ENCODE measurements at places on chromosomes 7 and 10.
A peak's percentile ranks its signal among the peaks of the same experiment; 100 is the strongest.

DNA sequence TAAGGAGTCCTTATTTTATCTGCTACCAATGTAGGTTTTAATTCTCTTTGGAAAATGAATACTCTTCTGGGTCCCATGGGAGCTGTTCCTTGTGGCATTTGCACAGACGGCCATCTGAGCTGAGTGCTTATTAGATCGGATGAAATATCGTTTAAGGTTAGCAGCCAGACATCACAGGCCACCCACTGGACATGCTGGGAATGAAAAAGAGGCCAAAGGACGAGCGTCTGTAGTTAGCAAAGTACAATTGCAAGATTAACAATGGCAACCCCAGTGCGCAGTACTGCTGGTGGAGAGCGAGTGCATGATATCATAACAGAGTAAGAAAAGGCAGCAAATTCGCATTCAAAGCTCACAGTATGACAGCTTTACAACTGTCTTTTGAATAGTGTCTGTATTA is 28.3 kb upstream of the CREB5 start:
- DNase-seq = no peak

DNA sequence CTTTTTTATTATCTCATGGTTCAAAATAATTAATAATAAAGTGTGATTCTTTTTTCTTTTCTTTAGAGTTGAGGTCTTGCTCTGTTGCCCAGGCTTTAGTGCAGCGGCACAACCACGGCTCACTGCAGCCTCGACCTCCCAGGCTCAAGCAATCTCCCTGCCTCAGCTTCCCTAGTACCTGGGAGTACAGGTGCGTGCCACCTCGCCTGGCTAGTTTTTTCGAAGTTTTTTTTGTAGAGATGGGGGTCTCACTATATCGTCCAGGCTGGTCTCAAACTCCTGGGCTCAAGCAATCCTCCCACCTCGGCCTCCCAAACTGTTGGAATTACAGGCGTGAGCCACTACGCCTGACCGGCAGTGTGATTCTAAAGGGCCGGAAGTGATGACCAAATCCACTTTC is 28.0 kb upstream of the MSRB2 start:
- no peak for DNase-seq

DNA sequence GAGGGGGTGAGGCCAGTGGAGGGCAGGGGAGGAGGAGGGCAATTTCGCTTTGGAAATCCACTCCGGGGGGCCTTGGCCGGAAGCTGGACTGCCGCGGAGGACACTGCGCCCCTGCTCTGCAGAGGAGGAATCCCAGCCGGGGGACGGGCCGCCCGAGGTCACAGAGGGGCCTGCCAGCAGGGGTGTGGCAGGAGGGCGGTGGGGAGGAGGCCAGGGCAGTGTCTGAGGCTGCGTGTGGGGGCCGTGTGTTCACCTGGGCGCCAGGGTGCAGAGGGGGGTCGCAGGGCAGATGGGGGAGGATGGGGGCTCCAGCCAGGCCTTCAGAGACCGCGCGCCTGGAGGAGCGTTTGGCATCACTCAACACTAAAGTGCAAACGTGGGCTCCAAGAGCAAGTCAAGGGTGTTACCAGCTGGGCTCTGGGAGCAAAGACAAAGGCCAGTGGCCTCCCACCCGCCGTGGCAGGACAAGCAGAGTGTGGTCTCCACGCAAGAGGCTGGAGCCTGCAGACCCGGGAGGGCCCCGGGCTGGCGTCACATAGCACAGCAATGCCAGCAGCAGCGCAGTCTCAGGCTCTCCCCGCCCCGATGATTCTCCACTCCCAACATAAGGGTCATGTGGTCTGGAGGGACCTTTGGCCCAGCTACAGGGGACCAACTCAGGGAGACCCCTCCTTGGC is 45.3 kb upstream of the DNAJB6 start:
- DNase-seq = no peak

GRCh38 chr7:113289140-113289740 is 170.9 kb upstream of the SMIM30 start:
- DNase-seq = no peak

GRCh38 chr7:48398191-48398590 is 226.9 kb downstream of the ABCA13 start:
- DNase-seq = no peak

DNA sequence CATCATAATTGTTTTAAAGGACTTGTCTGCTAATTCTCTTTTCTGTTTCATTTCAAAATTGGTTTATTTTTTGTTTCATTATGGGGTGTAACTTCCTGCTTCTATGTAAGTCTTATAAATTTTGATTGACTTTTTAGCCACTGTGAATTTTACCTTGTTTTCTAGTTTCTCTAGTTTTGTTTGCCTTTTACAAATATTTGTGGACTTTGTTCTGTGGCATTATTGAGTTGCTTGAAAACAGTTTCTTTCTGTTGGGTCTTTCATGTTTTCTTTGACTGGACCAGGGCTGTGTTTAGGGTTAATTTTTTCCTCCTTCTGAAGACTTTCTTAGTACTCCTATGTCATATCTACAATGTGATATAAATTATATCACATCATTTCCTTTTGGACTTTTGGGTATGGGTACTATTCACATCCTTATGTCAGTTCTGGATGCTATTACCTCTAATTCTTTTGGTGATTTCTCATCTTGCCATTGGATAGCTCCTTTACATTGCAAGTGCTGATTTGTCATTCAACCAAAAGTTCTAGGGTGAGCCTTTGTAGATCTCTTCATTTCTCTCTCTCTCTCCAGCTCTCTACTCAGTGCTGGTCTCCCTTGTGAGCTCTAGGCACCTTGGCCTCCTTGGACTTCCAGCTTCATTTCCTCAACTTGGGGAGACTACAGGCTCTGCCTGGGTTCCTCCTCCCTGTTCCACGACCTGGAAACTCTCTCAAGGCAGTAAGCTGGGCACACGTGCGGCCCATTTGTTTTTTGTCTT is 36.9 kb downstream of the MLLT10 start:
- no peak for DNase-seq

- DNase-seq = no peak
Observed at GRCh38 chr10:123847686-123848432, 43.7 kb downstream of the CPXM2 start.

GRCh38 chr10:86981716-86982115 is 13.4 kb downstream of the ADIRF start:
- DNase-seq = no peak

DNA sequence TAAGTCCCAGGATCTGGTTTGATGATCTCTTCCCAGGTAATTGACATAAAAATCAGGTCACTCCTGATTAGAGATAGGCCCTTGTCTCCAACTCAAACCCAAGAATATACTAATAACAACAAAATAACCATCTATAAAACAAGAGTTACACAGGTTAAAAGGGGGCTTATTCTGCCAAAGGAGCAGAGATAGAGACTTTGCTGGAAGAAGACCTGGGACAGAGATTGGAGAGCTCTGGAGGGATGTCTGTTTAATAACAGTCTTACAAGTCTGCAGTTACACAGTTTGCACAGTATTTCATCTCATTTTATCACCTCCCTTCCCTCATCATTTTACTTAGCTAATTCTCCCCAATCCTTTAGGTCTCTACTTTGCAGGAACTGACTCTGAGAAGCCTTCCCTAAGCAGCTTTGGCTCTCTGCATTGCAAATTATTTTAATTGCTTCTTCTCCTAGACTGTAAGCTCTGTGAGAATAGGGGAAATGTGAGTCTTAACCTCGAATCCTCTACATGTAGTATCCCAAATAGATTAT is 3.7 kb upstream of the ZNF438 start:
- DNase-seq = no peak

GRCh38 chr7:34751725-34752643 is 94.0 kb downstream of the NPSR1 start:
- DNase-seq = no peak

DNA sequence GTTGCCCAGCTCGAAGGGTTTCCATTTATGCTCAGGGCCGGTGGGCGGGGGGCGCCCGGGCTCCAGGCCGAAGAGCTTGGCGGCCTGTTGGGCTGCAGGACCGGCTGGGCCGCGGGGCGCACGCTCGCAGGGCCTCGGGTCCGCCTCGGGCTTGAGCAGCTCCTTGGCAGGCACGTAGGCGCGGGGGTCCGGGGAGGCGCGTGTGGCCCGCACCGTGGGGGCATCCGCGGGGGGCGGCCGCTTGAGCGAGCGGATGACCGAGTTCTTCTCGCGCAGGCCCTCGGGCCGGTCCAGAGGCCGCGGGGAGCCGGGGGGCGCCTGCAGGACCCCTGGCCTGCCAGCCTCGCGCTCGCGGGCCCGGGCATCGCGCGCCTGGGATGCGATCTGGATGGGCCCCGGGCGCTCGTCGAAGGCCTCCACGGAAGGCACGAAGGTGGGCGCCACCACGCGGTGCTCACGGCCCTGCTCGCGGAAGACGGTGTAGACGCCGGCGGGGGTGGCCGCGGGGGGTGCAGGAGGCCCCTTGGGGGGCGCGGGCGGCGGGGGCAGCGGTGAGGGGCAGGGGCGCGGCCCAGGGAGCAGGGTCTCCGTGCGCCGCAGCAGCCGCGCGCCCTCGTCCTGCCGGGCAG is 35.2 kb downstream of the TNRC18 start:
- DNase-seq = no peak

DNA sequence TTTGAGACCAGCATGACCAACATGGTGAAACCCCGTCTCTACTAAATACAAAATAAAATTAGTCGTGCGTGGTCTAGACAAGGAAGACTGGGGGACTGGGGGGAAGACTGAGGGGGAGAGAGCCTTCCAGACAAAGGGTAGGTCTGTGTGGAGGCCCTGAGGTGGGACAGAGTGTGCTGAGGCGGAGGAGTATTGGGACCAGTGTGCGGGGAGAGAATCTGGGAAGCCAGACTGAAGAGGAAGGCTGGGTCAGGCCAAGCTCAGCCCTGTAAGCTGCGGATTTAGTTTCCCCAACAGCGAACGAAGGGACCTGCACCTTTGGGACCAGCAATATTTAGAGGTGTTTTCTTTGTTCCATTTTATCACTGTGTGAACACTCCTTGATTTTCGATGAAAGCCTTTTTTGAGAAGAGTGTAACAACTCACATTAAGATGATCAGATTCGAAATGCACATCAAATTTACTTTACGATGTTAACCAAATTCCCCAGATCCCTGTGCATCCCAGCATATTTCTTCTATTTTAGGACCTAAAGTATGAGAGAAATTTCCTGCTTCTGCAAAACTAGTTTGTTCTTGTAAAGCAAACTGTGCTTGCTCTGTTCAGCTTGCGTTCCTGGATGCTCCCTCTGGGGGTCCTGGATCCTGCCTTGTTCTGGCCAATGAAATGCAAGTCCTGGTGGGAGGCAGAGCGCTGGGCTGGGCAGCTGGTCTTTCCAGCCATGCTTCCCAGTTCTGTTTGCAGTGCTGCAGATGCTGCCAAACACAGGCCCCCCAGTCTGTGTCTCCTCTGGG is 39.4 kb downstream of the PLAU start:
- DNase-seq = no peak

DNA sequence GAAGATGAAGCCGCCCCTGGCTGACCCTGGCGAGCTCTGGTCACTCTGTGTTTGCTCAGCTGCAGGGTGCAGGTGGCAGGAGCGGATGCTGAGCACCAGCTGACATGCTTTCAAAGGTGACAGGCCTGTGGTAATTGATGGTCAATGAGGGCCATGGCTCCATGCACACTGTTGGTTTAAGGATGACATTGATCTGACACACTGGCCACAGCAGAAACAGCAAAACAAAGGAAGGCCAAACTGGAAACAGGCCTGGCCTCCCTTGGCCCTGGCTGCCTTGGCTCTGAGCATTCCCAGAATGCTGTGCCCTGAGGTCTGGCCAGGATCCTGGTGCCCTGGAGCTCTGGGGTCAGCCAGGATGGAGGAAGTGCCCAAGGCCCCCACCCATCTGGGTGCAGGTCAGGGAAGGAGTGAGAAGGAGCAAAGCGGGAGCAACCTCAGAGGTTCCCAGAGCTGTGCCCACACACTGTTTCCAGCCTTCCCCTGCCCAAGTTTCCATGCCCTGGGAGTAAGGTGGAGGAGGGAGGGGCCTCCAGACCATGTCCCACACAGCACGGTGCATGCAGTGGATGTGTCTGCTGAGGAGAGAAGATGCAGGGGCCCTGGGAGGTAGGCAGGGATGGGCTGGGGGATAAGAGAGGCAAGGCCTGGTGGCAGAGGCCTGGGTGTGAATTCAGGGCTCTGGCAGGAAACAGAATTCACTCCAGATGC is 302.2 kb downstream of the RPS24 start:
- DNase-seq = peak; percentile 18

DNA sequence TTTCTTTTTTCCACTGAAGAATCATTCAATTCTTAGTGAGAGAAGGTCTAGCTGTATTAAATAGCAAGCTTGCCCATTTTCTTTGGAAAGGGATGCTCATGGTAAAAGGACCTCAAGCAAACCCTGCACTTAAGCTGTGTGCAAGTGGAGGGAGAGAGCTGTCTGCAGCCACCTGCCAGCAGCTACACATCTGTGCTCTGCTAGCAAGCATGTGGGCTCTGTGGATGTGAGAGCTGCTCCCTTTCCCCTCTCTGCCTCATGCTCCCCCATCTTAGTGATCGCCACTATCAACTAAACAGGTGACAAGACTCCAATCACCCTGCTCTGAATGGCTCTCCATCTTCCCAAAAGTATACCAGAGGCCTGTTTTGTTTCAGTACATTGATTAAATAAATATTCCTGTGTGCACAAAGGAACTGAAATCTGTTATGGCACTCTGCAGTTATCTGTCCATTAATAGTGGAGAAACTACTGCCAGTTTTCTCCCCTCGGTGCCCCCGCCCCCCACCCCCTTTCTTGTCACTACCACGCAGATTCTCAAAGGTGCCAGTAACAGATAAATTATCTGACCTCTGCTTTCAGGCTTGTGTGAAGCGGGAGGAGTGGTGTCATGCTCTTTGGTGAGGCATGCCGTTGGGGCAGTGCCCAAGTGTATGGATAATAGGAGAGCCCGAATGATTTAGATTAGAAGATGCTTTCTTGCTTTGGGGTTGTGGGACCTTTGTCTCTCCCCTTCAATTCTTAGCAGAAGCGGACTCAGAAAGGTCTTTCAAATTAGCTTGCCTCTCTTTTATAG is 26.4 kb downstream of the AUTS2 start:
- DNase-seq = no peak

DNA sequence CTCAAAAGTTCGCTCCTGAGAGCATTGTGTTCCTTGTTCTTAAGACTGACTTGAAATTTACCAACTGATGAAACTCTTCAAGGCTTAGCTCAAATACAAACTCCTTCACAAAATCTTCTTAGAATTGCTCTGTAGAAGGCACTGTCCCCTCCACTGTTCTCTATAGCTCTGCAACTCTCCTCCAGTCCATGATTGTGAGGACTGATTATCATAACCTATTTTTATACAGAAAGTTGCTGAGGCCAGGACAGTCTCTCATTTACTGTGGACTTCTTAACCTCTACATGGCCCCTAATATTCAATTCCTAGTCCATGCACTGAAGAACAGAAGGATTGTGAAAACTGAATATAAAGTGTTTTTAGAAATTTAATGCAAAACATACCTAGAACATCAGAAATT is 53.2 kb downstream of the RHOBTB1 start:
- DNase-seq = no peak

DNA sequence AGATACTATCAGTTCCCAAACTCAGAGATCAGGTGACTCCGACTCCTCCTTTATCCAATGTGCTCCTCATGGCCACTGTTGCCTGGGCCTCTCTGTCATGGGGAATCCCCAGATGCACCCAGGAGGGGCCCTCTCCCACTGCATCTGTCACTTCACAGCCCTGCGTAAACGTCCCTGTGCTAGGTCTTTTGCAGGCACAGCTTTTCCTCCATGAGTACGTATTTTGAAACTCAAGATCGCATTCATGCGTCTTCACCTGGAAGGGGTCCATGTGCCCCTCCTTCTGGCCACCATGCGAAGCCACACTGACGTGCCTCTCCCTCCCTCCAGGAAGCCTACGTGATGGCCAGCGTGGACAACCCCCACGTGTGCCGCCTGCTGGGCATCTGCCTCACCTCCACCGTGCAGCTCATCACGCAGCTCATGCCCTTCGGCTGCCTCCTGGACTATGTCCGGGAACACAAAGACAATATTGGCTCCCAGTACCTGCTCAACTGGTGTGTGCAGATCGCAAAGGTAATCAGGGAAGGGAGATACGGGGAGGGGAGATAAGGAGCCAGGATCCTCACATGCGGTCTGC is 162.2 kb downstream of the EGFR start:
- no peak for DNase-seq

All from activated CD8-positive, alpha-beta memory T cell treated with anti-CD3 and anti-CD28 coated beads, Interleukin-2, amount 50 U/mL, for 48 hours (primary cell).